Stimulated activated CD4-positive, alpha-beta T cell treated with anti-CD3 and anti-CD28 coated beads, Interleukin-2, amount 100 ng/mL, for 24 hours (primary cell): ENCODE measurements at places on chromosomes 5 and 9.
A peak's percentile ranks its signal among the peaks of the same experiment; 100 is the strongest.

DNA sequence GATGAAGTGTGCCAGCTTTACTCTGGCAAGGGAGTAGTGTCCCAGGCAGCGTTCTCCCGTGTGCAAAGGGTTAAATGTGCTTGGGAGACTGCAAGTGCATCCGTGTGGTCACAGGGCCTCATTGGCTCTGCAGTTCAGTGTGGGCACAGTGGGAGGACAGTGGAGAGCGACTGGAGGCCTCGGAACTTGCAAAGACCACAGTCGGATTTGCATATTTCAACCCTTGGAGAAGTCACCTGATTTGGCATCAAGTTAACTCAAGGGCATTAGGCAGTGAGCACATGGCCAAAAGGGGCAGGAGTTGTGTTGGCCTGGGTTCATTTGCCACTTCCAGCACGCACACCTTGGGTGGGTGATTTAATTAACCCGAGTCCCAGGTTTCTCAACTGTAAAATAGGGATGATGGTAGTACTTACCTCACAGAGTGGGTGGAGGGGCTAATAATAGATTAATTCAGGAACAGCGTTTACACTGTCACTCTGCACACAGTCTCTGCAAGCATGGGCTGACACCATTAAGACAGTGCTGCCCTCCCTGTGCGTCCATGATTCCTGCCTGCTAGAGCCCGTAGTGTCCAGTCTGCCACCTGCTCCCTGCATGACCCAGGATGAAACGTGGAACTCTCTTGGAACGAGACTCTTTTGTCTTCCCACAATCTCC lies 22.7 kb downstream of the JADE2 start:
- DNase-seq: no peak

DNA sequence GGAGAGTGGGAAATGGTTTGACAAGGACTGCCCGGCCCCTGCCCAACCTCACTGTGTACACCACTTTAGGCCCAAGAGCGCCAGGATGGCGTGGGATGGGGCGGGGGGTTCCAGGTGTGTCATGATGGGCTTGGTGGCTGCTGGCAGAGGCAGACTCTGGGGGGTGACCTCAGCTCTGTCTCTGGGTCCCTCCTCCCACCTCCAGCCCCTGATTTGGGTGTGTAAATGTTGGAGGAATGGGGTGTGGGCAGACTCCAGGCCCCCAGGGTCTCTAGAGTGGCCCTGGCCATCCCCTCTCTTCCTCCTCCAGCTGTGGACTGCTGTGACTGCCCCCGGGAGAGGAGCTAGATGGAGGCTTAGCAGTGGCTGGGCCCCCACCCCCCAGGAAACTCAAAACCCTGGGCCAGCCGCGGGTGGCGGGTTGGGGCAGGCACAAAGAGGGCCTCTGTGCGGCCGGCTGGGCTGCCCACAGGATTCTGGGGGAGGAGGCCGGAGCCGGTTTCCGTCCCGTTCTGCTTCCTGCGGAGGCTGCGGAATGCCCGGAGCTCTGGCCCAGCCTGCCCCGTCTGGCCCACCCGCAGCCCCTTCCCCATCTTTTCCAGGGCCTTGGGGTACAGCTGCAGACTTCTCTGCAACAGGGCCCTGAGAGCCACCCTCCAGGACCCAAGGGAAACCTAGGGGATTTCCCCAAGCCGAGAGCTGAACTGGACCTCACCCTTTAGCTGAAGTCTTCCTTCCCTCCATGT lies 23.1 kb downstream of the CXXC5 start:
- no peak for DNase-seq

DNA sequence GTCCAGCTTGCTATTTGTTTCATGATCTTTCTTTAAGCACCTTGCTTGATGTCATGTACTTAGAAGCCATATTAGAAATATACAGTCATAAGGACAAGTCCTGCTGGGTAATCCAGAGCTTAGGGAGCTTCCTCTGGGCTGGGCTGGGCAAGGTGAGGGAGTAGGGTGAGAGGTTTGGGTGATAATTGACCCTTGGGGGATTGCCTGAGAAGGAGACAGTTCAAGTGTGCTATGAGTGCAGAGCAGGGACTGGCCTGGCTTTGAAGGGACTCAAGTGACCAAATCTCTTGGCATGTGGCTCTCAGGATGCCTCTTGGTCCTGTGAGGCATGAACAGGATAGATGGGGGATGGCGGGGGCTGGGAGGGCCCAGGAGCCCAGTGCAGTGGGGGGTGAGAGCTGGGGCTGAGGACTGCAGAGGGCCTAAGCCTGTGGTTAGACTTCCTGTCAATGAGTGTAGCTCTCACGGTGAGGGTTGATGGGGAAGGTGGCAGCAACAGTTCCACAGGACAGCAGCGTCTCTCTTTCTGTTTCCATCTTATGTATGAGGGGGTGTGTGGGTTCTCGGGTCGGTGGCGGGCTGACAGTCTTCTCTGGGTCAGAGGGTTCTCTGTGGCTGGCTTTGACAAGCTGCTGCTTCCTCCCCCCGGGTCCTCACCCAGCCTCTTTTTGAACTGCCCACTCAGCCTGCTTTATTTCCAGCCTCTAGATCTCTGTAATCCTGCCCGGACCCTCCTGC lies 53.5 kb downstream of the RGS3 start:
- DNase-seq: peak; percentile 76

GRCh38 chr9:73223594-73223993 lies 71.9 kb downstream of the ANXA1 start:
- no peak for DNase-seq

- DNase-seq: no peak
These were observed 258.3 kb downstream of the CWC27 start for GRCh38 chr5:65026816-65027548.

DNA sequence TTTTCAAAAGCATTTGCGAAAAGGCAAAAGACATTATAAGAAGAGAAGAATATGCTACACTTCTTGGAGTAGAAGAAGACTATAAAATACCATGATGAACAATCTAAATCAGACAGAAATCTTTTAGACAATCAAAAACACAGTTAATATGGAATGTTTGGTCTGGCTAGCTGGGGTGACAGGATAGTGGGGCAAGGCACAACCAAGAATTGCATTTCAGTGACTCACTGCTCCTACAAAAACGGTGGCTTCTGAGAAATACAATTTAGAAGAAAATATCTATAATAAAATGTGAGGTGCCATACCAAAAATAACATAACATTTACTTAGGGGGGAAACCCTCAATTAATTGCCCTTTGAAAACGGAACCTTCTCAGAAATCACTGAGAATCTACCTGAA lies 363.4 kb downstream of the NPR3 start:
- DNase-seq: no peak

DNA sequence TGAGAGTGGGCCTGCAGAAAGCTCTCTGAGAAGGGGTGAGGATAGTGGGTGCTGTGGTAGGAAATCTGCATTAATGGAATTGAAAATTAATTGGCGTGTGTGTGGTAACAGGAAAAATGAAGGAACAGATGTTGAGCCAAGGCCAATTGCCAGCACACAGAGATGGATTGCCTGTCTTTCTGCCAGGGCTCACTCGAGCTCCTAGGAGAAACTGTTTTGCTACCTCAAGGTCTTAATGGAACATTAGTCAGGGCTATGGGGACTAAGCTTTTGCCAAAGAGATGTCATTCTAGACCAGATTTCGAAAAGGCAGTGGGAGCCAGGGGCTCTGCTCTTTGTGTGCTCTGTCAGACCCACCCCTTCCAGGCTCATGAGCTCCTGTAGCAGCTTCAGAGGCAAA lies 124.0 kb upstream of the EFNA5 start:
- no peak for DNase-seq

DNA sequence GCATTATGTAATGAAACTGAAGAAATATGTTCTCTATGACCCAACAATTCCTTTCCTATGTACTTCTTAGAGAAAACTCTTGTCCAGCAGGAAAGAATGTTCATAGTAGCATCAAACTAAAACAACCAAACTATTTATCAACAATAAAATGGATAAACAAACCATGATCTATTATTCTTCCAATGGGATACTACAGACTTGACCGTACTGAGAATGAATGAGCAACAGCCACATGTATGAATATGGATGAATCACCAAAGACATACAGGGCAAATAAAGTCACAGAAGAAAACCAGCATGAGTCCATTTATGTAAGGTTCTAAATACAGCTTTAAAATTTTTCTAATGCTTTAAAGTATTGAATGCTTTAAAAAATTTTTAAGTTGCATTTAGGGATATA lies 73.6 kb upstream of the SUSD1 start:
- no peak for DNase-seq

- DNase-seq: no peak
These were observed 145.7 kb upstream of the ARRDC3 start for GRCh38 chr5:91528831-91529230.

- no peak for DNase-seq
These were observed 2.0 kb upstream of the MEIKIN start for GRCh38 chr5:131947445-131947844.

DNA sequence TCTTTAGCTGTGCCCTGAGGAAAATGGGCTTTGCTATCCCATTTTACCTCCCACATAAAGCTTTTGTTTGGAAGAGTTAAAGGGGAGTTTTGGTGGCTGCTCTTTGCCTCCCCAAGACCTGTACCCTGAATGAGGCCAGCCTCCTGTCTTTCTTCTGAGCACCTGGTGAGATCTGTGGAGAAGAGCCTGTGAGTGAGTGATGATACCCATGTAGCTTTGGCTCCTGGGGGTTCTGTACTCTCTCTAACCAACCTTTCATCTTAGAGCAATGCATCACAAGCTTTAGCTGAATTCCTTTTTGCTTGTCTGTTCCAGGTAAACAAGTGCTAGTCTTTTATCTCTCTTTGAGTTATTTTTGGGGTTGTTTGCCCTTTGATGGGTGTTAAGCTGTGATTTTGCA lies 73.6 kb downstream of the SCAMP1 start:
- no peak for DNase-seq

DNA sequence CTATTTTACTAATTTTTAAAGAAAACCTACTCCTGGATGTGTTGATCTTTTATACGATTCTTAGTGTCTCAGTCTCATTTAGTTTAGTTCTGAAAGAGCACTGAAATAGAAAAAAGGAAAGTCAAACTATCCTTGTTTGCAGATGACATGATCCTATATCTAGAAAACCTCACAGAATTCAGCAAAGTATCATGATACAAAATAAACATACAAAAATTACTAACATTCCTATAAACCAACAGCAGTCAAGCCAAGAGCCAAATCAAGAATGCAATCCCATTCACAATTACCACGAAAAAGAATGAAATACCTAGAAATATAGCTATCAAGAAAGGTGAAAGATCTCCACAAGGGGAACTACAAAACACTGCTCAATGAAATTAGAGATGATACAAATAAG lies 225.8 kb upstream of the CDH18 start:
- no peak for DNase-seq

DNA sequence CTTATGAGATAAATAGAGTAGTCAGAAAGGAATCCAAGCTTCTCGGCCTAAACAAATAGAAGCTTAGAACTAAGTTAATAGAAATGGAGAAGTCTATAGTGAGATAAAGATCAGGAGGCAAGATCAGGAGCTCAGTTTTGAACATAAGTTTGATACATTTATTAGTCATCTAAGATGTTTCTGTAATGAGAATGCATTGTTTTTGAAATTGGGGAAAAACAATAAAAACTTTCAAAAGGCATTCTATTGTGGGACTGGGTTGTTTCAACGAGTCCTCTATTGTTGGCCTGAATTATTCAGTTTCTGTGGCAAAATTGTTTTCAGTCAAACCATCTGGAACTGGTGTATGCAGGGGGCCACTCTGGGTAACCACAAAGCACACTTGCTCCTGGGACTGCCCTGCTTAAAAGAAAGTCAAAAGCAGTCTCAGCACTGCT lies 181.0 kb upstream of the CLINT1 start:
- DNase-seq: no peak

DNA sequence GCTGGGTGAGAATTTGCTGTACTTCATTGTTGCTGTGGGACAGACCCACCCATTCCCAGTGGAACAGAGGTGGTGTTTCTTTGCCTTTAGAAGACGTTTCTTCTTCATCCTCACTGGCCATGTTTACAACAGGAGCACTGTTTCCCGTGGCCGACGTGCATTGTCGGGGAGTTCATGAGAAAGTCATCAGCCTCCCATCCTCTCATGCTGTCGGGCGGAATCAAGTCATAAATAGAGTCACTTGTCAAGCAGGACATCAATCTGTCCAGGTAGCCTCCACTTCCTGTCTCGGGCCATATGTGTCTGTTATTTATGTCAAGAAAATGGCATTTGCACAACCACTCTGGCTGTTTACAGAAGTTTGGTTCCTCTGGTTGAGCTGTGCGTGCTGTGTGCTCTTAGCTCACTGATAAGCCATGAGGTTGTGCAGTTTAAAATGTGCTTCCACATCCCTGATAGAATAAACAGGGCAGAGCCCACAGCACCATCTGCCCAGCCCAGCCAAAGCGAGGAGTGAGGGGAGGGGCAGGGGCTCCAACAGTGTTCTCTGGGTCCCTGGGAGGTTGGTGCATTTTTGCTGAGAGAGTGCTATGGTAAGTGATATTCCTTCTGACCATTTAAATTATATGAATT lies 401.9 kb upstream of the IRX2 start:
- DNase-seq: no peak

DNA sequence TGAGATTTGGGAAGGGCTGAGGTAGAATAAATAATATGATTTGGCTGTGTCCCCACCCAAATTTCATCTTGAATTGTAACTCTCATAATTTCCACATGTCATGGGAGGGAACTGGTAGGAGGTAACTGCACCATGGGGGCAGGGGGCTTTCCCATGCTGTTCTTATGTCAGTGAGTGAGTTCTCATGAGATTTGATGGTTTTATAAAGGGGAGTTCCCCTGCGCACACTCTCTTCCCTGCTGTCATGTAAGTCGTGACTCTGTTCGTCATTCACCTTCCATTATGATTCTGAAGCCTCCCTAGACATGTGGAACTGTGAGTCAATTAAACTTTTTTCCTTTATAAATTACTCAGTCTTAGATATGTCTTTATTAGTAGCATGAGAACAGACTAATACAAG lies 115.5 kb upstream of the STARD4 start:
- peak; percentile 26 for DNase-seq

GRCh38 chr5:134545070-134545868 lies 19.8 kb downstream of the JADE2 start:
- DNase-seq: no peak

- DNase-seq: no peak
These were observed 33.2 kb downstream of the ANKRA2 start for GRCh38 chr5:73532195-73532594.

DNA sequence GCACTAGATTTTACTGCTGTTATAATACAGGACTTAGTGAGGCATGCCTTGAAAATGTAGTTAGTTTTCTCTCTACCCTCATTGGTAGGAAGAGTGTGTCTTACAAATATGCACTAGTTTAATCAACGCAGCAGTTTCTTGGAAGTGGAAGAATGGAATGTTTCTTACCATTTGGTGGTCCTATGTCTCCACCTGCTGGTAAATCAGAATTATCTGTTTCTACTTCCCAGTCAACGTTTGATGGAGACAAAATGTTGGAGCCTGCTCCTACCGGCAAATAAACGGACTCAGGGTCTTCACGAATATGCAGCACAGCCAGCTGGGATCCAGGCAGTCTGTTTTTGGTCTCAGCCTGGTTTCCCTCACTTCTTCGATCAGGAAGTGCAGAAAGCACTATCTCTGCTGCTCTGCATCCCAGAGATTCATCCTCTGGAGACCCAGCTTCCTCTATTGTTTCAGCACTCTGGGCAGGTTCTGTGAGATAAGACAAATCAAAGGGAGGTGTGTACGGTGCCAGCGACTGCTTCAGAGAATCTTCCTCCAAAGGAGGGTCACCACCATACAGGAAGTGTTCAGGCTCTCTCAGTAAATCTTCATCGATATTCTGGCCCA lies 59.5 kb upstream of the PCA3 start:
- DNase-seq: no peak

GRCh38 chr5:172007175-172008110 lies 1.0 kb upstream of the FBXW11 start:
- DNase-seq: peak; percentile 26

- no peak for DNase-seq
These were observed 289.6 kb upstream of the SGCD start for GRCh38 chr5:156037151-156037909.

- DNase-seq: no peak
These were observed 203.0 kb downstream of the TTLL11 start for GRCh38 chr9:121889990-121890563.
